Epithelial cell of prostate (primary cell): ENCODE measurements at places on chromosomes 7 and 10.

DNA sequence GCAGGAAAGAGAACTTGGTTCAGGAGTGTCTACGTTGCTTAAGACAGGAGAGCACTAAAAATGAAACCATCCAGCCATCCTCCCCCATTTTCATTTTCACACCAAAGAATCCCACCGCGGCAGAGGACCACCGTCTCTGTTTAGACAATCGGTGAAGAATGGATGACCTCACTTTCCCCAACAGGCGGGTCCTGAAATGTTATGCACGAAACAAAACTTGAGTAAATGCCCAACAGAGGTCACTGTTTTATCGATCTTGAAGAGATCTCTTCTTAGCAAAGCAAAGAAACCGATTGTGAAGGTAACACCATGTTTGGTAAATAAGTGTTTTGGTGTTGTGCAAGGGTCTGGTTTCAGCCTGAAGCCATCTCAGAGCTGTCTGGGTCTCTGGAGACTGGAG is 1.4 kb upstream of the IL6 start:
- DNase-seq = no peak

DNA sequence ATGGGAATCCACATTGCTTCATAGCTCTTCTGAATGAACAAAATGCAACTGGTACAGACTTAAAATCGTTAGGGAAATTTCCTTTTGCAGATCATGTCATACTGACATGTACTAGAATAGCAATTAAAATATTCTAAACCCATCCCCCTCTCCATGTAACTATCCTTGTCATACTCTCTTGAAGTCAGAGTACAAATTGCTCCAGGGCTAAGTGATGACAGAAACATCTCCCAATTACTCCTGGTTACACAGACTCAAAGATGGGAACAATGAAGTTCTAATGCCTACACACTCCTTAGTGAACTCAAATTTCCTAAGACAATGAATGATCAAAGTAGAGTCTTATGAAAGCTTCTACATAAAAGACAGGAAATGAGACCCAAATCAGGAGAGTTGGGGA is 87.2 kb downstream of the PDE1C start:
- no peak for DNase-seq

DNA sequence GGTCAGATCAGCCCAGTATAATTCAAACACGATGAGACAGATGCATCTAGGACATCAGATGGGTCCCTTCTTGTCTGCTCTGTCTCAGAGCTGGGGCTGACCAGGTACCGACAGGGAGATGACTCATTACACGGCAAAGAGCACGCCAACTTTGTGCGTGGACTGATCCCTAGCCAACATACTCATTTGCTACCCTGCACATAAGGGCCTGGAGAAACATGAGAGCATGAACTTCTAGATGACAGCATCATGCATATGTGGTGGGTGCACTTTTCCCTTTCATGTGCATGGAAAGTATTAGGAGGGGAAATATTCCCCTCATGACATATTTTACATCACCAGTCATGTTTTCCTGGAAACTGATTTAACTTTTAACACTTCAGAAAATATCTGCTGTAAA is 35.1 kb upstream of the NPVF start:
- no peak for DNase-seq

- no peak for DNase-seq
Measured at GRCh38 chr10:126561294-126561920, 109.1 kb downstream of the C10orf90 start.

DNA sequence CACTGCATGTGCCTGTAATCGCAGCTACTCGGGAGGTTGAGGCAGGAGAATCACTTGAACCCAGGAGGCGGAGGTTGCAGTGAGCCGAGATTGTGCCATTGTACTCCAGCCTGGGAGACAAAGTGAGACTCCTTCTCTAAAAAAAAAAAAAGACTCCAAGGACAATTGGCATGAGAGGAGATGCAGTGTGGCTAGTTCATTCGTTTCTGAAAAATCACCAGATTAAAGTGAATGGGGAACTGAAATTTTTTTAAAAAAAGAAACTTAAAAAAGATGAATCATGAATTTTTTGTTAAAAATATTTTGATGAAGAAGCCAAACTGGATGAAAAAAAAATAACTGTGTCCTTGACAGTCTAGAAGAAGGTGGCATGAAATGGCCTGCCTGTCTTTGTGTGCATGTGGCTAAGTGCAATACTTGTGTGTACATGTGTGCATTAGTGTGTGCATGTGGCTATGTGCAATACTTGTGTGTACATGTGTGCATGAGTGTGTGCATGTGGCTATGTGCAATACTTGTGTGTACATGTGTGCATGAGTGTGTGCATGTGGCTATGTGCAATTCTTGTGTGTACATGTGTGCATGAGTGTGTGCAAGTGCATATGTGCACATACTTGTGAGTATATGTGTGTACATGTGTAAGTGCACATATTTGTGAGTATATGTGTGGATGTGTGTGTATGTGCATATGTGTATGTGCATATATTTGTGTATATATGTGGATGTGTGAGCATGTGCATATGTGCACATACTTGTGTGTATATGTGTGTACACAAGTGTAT is 391.7 kb upstream of the KLF6 start:
- no peak for DNase-seq

DNA sequence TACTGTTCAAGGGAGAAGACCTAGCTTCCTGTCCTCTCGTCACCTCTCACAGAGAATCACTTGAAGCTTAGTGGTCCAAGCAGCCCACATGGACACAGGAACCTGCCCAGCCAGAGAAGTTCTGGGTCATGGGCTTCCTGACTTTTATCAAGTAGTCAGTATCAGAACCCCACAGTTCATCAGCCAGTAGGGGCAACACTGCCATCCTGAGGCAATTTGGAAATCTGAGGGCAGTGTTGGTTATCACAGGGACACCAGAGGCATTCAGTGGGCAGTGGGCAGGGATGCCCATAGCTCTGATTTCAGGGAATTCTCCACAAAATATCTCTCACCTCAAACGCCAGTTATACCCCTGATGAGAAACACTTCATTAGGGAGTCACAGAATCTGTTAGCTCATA is 22.5 kb upstream of the MGAM2 start:
- no peak for DNase-seq

DNA sequence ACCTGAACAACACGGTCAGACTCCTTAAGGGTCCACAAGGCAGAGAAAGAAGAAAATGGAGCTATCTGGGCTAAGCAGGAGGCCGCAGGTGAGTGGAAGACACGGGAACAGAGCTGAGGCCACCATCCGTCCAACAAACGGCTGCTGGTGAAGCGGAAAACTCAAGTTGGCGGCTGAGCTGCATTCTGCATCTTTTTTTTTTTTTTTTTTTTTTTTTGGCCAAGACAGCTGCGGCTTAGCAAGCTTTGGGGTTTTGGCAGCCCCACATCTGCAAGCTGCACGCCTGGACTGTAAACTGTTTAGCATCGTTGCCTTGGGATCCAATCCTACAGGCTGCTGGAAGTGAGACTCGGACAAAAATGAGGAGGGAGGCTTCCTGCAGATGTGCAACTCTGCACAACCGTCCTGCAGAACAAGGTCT is 37.4 kb downstream of the RGS10 start:
- no peak for DNase-seq

DNA sequence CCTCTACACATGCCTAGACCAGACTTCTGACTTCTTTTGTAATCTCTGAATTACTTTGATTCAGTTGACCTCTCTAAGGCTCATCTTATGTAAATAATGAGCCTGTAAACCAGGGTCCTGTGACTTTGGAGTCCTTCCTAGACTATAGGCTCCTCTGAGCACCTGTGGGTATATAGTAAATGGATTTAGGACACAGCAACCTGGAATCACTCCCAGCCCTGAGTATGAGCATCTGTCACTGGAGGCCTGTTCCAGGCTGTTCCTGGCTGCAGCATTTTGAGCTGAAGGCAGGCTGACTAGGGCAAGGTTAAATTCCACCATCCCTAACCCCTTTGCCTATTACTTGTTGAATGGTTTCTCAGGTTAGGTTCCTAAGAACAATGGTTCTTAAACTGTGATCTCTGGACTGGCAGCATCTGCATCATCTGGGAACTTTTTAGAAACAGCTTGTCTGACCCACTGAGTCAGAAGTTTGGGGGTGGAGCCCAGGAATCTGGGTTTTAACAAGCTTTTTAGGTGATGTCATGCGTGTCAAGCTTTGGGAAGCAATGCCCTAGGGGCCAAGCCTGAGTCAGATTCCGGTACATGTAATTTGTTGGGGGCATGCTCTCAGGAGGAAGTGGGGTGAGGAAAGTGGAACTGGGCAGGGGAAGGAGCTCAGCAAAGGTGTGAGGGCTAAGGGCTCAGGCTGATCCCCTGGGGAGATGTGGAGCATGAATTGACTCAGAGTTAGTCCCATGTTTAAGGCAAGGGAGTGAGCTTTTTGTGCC is 28.2 kb downstream of the MINDY4 start:
- peak; percentile 73 for DNase-seq

- DNase-seq = no peak
Measured at GRCh38 chr10:101044117-101044516, 13.1 kb downstream of the SFXN3 start.

DNA sequence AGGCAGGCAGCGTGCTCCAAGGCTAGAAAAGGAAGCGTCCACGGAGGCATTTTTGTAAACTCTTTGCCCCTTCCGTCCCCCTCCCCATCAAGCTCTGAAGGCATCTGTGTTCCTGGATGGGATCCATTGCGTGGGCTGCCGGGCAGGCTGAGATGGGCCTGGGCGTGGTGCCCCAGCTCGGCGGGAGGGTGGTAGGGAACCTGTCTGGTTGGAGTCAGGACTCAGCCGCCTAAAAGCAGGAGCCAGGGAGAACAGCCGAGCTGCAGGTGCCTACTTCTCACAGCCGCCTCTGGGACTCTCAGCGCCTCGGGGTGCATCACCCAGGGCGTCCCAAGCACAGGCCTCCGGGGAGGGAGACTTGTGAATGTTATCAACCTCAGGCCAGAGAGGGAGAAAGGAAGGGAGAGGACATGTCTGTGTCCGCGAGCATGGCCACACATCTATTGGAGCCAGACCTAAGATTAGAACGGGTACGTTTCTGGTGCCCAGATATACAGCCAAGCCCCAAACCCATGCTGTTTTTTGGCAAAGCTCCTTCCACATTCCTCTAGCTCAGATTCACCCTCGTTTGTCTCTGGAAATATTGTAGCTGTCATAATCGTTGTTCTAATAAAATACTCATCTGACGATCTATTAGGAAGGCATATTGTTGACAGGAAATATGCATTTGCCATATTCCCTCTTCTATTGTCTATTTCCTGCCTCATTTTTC is 48.6 kb upstream of the CTBP2 start:
- DNase-seq = no peak

DNA sequence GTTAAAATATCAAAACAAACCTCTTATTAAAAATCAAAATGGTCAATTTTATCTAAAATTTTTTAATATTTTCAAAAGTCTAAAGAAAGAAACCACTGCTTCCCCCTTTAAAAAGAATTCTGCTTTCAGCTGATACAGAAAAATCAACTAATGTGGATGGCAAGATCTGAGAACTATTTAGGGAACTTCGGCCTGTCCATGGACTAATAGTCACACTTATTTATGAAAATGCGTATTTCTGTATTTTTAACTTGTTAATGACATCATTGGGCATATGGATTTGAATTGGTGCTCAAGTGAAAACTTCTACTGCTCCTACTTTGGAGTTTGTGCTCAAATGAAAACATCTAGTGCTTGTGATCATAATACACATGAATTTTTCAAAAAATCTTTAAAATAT is 31.9 kb downstream of the RNLS start:
- DNase-seq = no peak

DNA sequence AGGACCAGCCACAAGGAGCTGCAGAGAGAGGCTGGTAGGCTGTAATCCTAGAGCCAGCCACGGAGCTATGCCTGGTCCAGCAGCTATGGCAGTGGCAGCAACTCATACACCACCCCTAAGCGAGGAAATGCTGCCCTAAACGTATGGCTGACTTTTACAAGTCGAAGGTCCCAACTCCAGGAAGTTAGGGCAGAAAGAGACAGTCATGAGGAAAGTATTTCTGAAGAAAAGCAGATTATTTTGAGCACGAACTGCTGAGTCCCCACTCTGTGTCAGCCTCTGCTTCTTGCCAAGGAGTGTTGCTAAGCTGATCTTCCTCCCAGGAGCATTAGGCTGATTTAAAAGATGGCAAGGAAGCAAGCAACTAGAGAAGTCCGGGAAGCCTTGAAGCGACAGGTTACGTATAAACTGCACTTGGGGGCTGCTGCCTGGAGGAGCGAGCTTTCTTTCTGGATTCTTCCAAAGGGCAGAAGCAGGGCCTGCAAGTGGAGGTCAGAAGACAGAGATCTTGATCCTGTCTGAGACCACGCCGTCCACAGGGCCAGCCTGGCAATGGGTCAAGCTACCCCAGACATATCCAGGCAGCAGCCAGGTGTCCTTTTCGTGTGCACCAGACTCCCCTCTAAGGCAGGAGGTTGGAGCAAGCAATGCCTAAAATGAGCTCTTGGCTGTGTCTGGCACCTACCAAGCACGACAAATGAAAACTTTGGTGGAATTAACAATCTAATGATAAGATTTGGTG is 39.4 kb downstream of the PLXNA4 start:
- DNase-seq = no peak

DNA sequence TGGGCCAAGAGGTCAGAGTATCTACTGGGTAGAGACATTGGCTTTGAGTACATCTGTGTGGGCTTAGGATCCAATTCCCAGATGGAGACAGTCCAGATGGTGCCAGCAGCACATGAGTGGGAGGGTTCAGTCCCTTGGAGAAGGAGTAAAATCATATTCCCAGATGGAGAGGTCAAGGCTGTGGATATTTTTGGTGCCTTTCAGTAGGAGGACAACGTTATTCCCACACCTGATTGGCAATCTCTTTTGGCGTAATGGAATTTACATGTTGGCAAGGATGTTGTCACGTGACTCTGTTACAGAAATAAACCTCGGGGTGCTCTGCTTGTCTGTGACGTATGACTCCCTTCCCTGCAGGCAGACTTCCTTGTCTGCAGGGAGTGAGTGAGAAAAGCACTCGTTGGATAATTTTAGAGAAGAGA is 27.6 kb downstream of the NPS start:
- no peak for DNase-seq

GRCh38 chr7:143379611-143380259 is 1.4 kb upstream of the ZYX start:
- no peak for DNase-seq

GRCh38 chr10:21650353-21650752 is 116.3 kb downstream of the MLLT10 start:
- DNase-seq = no peak

DNA sequence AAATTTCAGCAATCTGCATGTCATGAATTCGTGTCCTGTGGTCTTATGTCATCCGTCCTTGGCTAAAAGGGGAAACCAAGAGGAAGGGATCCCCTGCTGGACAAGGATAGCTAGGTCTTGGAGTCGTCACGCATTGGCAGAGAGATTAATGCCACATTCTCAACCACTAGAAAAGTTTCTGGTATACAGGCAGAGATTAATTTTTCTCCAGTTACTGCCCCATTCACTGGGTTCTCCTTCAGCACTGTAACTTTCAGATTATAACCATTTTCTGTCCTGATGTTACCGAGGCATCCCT is 1060.6 kb upstream of the AUTS2 start:
- DNase-seq = no peak

DNA sequence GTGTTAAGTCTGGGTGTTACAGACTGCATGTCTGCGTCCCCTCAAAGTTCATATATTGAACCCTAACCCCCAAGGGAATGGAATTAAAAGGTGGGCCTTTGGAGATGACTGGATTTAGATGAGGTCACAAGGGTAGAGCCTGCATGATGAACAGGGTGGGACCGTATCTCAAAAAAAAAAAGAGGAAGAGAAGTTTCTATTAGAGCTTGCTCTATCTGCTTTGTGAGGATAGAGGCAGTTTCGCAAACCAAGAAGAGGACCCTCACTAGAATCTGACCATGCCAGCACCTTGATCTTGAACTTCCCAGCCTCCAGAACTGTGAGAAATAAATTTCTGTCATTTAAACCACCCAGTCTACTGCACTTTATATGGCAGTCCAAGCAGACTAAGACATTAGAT is 1.4 kb downstream of the KIN start:
- DNase-seq = no peak
